ENCODE measurements at places on chromosomes 3 and 15. TPM values are rescaled to one million over a fixed set of nuclear protein-coding genes. Genes with fewer than 3 reads are reported as not detected.

ADAMTSL3 gene
- 0.77 TPM for total RNA-seq

YEATS2 gene
- 37.7 TPM for total RNA-seq

GATA2 gene
- total RNA-seq: 2.7 TPM

PLSCR4 gene
- 1.1 TPM for total RNA-seq

C3orf52 gene
- 11.1 TPM for total RNA-seq

FBXW12 gene
- total RNA-seq: 0.59 TPM

DNA sequence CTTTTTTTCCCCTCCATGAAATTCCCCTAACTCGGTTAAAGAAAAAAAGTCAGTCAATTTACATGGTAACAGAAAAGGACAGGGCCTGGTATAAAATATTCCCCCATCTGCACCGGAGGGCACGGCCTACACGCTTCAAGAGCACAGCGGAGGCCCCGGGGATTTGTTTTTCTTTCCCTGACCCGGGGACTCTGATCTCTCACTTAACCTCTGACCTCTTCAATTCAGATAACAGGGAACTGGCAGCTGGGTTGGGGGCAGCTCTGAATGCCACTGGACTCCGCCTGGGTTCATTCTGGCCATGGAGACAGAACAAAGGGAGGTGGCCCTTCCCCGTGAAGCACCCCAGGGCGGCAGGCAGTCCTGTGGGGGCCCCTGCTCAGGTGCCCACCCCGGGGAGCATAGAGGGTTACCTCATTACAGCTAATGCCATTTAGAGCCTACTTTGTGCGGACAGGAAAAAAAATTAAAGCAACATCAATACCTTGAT lies 257.5 kb downstream of the SHQ1 start:
- no peak for DNase-seq

- DNase-seq: no peak
Observed at GRCh38 chr3:59737241-59737640, 687.4 kb upstream of the CFAP20DC start.

- DNase-seq: no peak
Observed at GRCh38 chr15:25582886-25583285, 144.1 kb upstream of the UBE3A start.

GRCh38 chr15:63075984-63076713 lies 33.6 kb downstream of the TPM1 start:
- no peak for DNase-seq

DNA sequence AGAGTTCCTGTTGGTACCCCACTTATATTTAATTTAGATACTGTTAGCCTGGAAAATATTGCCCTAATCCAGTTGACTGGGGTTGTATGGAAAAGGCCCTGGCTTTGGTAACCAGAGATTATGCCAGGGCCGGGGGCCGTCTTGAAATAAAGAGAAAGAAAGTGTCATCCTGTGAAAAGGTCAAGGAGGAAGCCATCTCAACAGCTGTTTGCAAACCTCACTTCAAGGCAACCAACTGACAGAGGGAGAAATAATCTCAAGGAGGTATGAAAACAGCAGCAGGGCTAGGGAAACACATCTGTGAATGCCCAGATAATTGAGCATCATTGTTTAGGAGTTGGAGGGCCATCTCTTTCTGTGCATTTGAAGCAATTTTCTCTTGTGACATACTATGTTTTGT lies 190.8 kb downstream of the SUCLG2 start:
- no peak for DNase-seq

- no peak for DNase-seq
Observed at GRCh38 chr15:78922527-78922926, 22.3 kb downstream of the CTSH start.

DNA sequence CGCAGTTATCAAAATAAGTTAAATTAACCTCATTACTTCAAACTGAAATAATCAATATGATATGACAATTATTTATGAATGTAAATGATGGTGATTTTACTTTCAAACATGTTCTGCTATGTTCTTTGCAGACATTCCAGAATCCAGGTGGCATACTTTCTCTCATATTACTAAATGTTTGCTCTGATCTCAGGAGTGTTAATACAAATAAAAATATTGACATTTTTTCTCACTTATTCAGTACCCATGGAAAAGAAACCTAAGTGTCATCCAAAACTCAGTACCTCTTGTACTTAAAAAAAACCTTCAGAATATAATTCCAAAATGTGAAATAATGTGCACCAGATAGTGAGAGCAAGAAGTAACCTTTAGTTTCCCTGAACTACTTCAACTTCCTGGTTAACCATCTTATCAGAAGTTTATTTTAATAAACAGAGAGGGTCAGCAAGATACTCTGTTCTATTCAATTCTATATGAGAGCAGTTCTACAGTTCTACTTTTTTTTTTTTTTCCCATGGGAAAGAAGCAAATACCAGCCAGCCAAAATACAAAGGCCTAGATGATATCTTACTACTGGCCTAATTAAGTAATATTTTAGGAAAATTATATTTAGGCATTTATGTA lies 494.1 kb downstream of the MECOM start:
- no peak for DNase-seq

DNA sequence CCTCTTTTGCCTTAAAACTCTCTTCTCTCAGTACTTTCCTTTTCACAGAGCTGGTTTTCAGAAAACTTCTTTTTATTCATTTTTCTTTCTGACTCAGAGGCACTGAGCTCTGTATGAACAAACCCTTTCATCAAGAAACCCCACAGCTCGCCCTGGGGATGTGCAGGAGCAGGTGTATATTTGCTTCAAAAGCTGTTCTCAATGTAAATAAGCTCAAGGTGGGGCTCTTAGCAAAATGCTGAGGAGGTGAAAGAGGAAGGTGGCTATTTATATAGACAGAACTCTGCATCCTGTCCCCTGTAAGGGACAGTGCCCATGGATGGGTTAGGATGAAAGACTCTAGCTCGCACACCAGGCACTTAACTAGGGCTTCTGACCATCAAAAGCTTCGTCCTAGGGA lies 302.0 kb downstream of the WDR72 start:
- DNase-seq: no peak

- DNase-seq: no peak
Observed at GRCh38 chr15:65412556-65412955, 10.2 kb downstream of the IGDCC4 start.

- DNase-seq: no peak
Observed at GRCh38 chr3:97692831-97693230, 71.7 kb upstream of the ARL6 start.

Measured in H9 (cell line).